ENCODE measurements at places on chromosomes 12 and 14. TPM values are rescaled to one million over a fixed set of nuclear protein-coding genes. Genes with fewer than 3 reads are reported as not detected.

FSCB gene
- 0.14 TPM for total RNA-seq

TCTN2 gene
- total RNA-seq = 334 TPM

RFX4 gene
- not detected for total RNA-seq

KCNH3 gene
- 0.43 TPM for total RNA-seq

MMP19 gene
- 36.6 TPM for total RNA-seq

CCDC184 gene
- total RNA-seq = not detected

TAS2R43 gene
- total RNA-seq = 0.29 TPM

GAPDH gene
- 1,122 TPM for total RNA-seq

ESRRB gene
- not detected for total RNA-seq

NR1H4 gene
- total RNA-seq = not detected

EXOC3L4 gene
- total RNA-seq = 5.6 TPM

ACOT4 gene
- total RNA-seq = 1.5 TPM

ACSS3 gene
- 52.1 TPM for total RNA-seq

CCDC196 gene
- not detected for total RNA-seq

TMEM132C gene
- total RNA-seq = 7.7 TPM

OGFOD2 gene
- total RNA-seq = 13.3 TPM

RD3L gene
- not detected for total RNA-seq

ACRBP gene
- total RNA-seq = not detected

CPNE8 gene
- 18.8 TPM for total RNA-seq

GRCh38 chr14:76900682-76901081, 74.5 kb downstream of the LRRC74A start:
- DNase-seq = no peak

GRCh38 chr12:89840162-89840922, 131.7 kb upstream of the ATP2B1 start:
- no peak for DNase-seq

GRCh38 chr12:129635021-129635685, 268.7 kb downstream of the TMEM132D start:
- DNase-seq = no peak

GRCh38 chr12:40614923-40615322, 77.3 kb upstream of the CNTN1 start:
- no peak for DNase-seq

GRCh38 chr14:65972891-65973290, 513.3 kb upstream of the CCDC196 start:
- DNase-seq = no peak

GRCh38 chr12:120039711-120040110, 50.7 kb downstream of the BICDL1 start:
- DNase-seq = no peak

- DNase-seq = no peak
These were observed 124.2 kb downstream of the DENND5B start for GRCh38 chr12:31466768-31467167.

- peak; percentile 44 for DNase-seq
These were observed 613 bp downstream of the DUSP16 start for GRCh38 chr12:12562016-12562483.

- DNase-seq = no peak
These were observed 125.7 kb downstream of the PHLDA1 start for GRCh38 chr12:75905922-75906321.

DNA sequence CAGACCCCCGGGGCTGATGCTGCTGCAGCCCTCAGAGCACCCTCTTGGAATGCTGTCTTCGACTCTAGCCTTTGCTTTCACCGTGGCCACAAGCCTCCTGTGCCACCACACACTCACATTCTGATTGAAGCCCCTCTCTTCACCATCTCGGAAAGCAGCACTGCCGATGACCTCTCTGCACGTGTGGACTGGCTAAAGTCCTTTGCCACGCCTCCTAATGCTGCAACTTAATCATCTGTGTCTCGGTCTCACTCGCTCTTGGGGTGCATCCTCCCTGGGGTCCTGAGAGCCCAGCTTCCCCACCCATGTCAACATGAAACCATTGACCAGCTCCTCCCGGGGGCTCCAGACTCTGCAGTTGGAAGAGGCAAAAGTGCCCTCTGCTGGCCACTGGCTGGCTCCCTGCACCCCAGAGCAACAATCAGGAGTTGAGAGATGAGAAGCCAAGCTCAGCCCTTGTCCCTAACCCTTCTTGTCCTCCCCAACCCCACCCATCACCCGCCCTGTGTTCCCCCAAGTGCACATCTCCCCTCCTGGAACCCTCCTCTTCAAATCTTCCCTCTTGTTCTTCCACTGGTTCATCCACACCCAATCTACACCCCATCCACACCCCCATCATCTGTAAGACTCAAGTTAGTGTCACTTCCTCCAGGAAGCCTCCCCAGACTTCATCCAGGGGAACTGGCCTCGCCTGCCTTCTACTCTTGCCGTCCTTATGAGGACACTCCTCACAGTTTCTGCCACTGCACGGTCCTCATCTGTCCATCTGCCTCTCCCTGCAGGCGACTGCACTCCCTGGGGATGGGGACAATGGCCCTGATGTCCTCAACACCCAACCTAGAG, 23.6 kb upstream of the FAM181A start:
- DNase-seq = no peak

- no peak for DNase-seq
These were observed 50.3 kb upstream of the SRSF5 start for GRCh38 chr14:69716478-69717187.

GRCh38 chr12:93502802-93503623, 35.7 kb downstream of the MRPL42 start:
- peak; percentile 36 for DNase-seq

DNA sequence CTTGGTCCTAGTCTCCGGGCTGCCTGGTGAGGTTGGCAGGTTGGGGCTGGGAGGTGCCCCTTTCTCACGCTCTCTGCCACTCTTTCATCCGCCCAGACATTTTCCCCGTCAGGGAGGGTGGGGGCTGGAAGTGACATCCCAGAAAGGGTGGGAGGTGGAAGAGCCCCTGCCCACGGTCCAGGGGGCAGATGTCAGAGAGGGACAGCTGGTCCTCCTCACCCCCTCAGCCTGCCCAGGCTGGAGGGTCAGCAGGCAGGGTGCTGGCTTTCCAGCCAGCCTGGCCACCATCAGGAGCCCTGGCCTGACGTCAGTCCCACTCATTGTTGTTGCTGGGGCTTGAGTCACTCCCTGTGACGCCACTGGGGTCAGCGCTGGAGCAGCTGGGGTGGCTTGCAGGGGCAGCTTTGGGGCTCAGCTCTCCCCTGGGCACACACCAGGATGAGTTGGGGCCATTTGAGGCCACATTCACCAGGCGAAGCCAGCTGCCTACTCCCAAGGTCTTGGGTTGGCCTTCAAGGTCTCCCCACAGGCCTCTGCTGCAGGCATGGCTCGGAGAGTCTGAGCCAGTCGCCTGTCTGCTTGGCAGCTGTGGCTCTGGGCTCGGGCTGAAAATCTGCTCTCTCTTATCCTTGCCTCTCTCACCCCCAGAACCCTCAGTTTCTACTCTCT, 5.7 kb upstream of the ATG101 start:
- DNase-seq = peak; percentile 56

GRCh38 chr12:13144266-13144828, 40.9 kb upstream of the GSG1 start:
- no peak for DNase-seq

- no peak for DNase-seq
These were observed 24.9 kb upstream of the CHGA start for GRCh38 chr14:92897922-92898565.

GRCh38 chr14:99774556-99775307, 18.5 kb upstream of the EML1 start:
- DNase-seq = peak; percentile 72

- DNase-seq = no peak
These were observed 226.1 kb downstream of the CHST11 start for GRCh38 chr12:104682790-104683279.

GRCh38 chr12:102562836-102563425, 82.6 kb upstream of the IGF1 start:
- no peak for DNase-seq

DNA sequence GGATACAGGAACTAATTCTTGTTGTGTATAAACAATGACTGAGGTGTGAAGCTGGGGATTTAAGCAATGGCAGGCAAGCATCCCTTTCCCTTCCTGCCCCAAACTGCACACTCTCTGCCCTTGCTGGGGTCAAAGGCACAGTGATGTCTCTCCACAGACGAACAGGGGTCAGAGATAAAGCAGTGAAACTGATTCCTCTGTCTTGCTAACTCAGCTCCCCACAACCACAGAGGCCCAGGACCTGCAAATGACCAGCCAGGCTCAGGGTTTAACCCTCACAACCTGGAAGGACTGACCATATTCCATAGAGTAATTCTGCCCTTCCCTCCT, 67.2 kb downstream of the CCDC88C start:
- no peak for DNase-seq

GRCh38 chr12:100403446-100403845, 46.6 kb downstream of the SLC17A8 start:
- no peak for DNase-seq

- DNase-seq = peak; percentile 25
These were observed 170.9 kb downstream of the PPM1H start for GRCh38 chr12:62763861-62764645.

GRCh38 chr14:68122651-68123050, 303.1 kb downstream of the RAD51B start:
- DNase-seq = no peak

DNA sequence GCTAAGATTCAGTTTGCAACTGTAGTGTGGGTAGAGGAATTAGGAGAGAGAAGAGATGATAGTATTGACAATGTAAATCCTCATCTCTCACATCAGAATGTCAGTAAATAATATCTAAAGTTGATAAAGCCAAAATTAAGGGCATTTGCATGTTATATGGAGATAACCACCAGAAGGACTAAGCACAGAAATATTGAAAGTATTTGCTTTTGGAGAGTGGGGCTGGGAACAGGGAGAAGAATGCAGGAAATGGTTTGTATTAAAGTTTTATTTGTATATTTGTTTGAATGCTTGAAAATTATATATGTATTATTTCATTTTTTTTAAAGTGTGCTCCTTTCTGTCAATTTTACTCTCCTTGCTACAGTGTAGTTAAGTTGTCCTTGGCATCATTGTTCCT, 491.4 kb downstream of the APAF1 start:
- no peak for DNase-seq

GRCh38 chr14:74551431-74552371, 58.1 kb downstream of the ISCA2 start:
- DNase-seq = no peak

DNA sequence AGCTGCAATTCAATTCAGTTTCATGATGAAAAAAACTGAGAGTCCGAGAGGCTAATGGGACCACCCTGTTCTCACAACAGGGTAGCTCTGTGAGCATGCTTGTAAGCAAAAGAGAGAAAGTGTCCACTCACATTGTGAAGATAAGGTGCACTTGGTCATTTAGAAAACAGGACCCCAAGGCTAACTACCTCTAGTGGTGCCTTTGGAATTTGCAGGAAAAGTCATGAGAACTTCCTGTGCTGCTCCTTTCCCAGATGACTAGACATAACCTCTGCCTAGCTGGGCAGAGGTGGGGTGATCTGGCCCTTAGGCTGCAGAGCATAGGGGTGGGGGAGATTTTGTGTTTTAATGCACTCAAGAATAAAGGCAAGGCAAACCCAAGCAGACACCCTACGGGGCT, 118.9 kb downstream of the STAB2 start:
- no peak for DNase-seq

DNA sequence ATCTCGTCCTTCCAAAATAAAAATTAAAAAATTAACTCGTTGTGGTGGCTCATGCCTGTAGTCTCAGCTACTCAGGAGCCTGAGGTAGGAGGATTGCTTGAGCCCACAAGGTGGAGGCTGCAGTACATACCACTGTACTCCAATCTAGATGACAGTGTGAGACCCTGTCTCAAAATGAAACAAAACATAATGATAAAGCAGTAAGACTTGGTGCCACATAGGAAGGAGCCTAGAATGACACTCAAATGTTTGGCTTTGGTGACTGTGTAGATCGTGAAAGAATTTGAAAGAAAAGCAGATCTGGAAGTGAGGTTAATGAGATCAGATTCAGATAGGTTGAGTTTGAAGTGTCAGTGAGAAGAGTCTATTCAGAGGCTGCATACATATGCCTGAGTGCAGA, 150.1 kb upstream of the ATP2B1 start:
- DNase-seq = no peak

GRCh38 chr14:82855912-82856391, 1322.3 kb upstream of the SEL1L start:
- no peak for DNase-seq

GRCh38 chr12:1913377-1914113, 4.9 kb downstream of the CACNA2D4 start:
- no peak for DNase-seq

- DNase-seq = no peak
These were observed 6.3 kb upstream of the FLRT2 start for GRCh38 chr14:85523624-85524023.

GRCh38 chr12:53313996-53314395, 7.4 kb downstream of the AAAS start:
- DNase-seq = no peak

GRCh38 chr12:80374615-80375014, 69.4 kb upstream of the PTPRQ start:
- DNase-seq = no peak
